Fibroblast of skin of back (primary cell): ENCODE measurements at places on chromosomes 1 and 21.

- peak; percentile 49 for DNase-seq
Observed at GRCh38 chr1:40153073-40153770, 8.0 kb upstream of the RLF start.

GRCh38 chr21:45304945-45305344 is 17.2 kb upstream of the POFUT2 start:
- DNase-seq = no peak

GRCh38 chr21:25421321-25422028 is 185.8 kb downstream of the MRPL39 start:
- peak; percentile 56 for DNase-seq

DNA sequence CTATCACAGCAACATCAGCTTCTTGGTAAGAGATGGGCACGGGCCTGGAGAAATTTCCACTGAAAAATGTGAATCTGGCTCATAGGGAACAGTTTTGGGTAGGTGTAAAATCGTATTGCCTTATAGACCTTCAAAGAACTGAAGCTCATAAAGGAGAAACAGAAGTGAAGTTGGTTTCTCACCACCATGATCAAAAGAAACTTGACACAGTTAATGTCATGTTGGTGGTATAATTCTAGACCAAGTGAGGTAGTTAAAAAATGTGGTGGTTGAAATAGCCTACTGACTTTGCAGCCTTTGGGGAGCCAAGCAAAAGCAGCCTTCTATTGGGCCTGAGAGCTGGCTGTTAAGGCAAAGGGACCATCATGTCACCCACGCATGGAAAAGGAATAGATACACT is 8.9 kb downstream of the CD1D start:
- DNase-seq = no peak

DNA sequence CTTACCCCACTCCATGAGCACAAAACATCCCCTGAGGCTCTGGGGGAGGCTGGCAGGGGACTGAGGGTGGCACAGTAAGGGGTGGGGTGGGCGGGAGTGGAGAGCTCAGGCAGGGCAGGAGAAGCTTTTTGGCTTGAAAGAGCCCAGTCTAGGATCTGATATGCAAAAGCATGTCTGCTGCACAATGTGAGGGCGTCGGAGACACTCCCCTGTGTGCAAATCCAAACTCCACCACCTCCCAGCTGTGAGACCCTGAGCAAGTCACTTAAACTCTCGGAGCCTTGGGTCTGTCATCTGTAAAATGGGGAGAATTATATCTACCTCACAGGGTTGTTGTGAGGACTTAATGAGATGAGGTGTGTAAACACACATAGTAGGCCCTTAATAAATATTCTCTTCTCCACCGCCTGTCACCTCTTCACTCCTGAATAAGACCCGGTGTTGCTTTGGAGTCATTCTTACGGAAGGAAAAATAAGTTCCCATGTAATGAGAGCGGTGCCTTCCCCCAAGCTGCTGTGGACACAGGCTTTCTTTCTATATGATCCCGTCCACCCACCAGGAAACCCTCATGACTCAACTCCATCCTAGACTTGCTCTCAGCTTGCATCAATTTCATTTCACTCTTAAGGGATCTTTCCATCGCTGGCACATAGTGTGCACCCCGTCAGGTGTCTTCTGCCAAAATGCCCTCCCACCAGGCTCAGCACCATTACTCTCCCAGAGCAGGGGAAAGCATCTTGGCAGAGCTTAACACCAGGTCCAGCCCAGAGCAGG is 12.5 kb downstream of the KCNN3 start:
- no peak for DNase-seq

DNA sequence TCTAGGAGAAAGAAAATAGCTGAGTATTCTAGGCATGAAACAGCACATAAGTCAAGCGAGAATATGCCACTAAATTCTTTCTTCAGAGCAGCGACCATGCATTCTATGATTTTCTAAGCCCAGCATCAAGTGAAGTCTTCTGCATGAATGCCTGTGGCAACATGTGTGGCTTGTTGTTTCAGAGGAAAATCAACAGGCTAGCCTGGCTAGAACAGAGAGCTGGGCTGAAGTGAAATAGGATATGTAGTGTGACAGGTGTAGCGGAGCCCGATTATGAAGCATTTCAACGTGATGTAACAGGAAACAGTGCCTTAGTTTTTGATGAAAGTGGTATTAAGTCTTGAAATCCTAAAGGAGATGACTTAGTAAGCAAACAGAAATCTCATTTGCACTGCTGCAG is 7.0 kb downstream of the CSDE1 start:
- DNase-seq = no peak

- peak; percentile 65 for DNase-seq
Observed at GRCh38 chr1:221435504-221435904, 306.4 kb downstream of the DUSP10 start.

GRCh38 chr1:216929870-216930582 is 206.8 kb upstream of the ESRRG start:
- DNase-seq = peak; percentile 6

DNA sequence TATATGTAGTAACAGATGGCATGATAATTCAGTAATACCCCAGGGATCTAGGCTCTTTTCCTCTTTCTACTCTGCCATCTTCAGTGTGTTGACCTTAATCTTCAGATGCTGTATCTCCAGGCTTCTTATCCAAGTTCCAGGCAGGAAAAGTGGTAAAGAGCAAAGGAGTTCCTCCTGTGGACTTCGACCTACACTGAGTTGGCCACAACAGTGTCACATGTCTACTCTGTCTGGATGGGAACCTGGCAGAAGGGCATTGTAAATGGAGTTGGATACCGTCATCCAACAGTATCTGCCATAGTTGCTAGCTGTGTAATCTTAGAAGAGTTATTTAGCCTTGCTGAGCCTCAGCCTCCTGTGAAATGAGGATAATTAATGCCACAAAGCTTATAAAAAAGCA is 21.9 kb downstream of the IL23R start:
- no peak for DNase-seq
